ENCODE measurements at places on chromosomes 6 and 20.

DNA sequence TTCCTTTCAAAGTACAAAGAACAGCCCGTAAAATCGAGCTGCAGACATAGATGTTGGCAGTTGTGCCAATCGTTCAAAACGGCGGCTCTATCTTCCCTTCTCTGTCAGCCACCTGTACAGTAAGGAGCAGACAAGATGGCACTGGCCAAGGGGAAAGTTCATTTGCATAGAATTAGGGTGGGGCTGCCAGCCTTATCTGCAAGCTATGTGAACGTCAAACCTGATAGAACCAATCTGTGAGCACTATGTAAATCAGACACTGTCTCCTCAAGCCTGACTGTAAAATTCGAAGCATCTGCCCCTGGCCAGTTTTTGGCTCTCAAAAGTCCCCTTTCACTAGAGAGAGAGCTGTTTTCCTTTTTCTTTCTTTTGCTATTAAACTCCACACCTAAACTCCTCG lies 374.5 kb downstream of the EPM2A start:
- DNase-seq = no peak

- DNase-seq = no peak
Observed at GRCh38 chr20:53707371-53708055, 113.9 kb upstream of the ZNF217 start.

DNA sequence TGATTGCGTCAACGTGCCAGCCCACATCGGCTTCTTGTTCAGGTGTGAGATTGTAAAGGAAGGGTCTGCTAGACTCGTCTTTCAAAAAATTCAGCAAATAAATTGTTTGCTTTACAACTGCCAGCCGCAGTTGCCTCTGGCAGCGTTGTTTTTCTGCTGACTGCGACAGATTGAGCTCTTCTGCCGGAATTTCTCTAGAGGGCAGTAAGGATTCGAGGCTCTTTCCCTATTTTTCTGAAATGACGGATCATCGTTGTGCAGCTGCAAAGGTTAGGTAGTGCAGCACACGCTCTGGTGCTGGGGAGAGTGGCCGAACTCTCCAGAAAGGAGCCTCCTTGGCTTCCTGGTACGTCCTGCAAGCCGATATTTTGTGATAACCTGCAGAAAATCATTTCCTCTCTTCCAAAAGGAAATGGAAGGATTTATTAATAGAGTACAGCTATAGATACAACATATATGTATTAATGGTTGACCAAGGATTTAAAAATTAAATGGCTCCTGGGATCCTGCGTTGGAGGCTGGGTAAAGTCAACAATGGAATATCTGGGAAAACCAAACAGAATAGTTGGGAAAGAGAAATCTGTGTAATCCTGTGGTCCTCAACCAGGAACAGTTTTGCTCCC lies 121.9 kb upstream of the ZFP64 start:
- no peak for DNase-seq

GRCh38 chr20:25283221-25283951 lies 35.5 kb downstream of the PYGB start:
- no peak for DNase-seq

DNA sequence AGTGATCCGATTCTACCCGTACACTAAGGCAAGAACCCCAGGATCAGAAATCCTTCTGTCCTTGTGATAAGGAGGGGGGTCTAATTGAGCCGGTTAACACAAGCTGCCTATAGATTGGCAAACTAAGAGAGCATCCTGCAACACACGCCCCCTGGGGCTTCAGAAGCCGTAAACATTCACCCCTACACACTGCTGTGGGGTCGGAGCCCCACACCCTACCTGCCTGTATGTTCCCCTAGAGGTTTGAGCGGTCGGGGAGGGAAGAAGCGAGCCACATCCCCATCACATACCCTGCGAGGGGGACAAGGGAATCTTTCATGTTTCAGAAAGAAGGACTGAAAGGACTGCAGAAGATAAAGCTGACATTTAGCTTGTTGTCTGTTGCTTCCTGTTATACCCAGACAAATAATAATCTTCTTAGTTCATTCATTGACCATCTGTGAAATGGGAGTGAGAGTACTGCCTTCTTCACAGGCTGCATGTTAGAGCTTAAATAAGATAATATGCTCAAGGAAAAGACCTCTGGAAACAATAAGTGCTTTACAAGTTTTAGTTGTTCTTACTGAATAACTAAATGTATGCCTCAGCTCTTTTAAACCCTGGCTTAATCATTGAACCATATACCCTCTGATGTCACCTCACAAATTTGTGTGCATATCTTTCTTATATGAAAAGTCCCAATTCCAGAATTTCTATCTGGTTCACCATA lies 74.2 kb upstream of the RNF217 start:
- DNase-seq = no peak

DNA sequence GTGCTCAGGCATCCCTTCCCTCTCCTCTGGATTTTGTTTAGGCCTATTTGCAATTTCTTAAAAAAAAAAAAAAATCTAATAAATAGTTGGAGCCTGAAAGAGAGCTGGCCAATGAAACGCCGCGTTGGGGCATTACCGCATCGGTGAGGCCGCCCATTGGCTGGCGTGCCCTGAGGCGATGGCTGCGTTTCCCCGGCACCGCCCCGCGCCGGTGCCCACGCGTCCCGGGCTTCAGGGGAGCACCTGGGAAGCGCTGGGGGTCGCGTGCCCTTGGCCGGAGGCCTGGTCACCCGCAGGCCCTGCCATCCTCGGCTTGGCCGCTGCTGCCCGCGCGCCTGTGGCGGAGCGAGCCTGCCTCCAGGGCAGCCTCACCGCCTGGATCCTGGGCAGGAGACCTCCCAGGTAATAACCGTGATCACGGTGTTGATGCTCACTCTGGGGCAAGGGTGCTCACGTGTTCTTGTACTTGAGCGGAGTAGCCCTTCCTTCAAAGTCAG lies 155.4 kb downstream of the NRN1 start:
- peak; percentile 45 for DNase-seq

- no peak for DNase-seq
Observed at GRCh38 chr6:136975089-136975715, 53.1 kb downstream of the SLC35D3 start.

DNA sequence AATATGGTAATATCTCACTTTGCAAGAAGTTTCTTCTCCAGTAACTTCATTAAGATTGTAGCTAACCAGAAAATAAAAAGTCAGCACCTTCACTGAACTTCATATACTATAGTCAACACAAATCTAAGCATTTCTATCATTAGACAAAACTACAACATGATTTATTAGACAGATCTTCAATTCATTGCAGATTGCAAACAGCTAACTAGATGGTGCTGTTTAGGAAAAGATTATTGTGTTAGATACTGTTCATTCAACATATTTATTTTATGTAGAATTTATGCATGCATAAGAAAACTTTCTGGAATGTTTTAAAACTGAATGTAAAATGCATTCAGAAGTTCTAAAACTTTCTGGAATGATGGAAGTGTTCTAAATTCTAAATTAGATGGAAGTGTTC lies 442.1 kb downstream of the HTR1B start:
- DNase-seq = no peak

GRCh38 chr6:138765896-138766655 lies 7.5 kb upstream of the CCDC28A start:
- DNase-seq = no peak

- DNase-seq = no peak
Observed at GRCh38 chr6:132465530-132466485, 47.1 kb downstream of the STX7 start.

DNA sequence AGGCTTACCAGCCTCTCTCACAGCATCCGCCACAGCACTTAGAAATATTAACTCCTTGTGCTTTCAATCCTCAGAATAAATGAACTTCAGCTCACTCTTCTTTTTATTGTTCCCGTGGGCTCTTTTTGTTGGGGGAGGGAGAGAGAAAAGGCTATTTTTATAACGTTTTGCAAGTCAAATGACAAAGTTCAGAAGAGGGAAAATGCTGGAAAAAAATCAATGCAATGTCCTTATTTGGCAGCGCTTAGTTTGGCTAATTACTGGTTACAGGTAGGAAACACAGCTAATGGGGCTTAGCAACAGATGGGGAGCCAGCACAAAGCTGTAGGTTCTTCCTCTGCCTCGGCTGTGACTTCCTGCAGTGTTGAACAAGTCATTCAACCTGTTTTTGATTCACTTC lies 1067.0 kb upstream of the MAP3K7 start:
- no peak for DNase-seq

DNA sequence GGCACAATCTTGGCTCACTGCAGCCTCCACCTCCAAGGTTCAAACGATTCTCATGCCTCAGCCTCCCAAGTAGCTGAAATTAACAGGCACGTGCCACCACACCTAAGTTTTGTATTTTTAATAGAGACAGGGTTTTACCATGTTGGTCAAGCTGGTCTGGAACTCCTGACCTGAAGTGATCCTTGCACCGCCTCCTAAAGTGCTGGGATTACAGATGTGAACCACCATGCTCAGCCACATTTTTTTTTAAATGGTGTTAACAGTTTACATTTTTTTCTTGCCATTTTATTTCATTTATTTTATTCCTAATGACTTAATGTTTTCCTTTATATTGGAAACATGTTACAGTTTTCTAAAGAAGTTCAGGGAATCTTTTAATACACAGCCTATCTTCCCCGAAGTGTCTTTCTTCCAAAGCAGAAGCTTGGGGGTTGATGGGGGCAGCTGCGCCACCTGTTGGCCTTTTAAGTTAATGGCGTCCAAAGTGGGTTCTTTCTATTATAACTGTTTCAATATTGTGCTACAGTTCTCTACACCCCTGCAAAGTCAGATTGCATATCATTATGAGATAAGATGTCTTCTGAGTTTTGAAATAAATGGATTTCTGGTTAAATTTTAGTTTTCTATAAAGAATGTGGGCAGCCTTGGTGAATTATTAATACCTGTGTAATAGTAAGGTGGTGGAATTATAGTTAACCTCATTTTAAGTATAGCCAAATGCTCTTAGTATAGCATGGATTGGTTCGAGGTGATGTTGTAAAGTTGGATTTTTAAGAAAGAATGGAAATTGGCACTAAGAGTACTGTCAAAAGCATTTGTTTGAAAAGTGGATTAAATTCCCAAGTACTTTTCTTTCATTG lies 42.0 kb upstream of the PLCG1 start:
- DNase-seq = peak; percentile 12
